ENCODE measurements at places on chromosomes 13 and 19.

DNA sequence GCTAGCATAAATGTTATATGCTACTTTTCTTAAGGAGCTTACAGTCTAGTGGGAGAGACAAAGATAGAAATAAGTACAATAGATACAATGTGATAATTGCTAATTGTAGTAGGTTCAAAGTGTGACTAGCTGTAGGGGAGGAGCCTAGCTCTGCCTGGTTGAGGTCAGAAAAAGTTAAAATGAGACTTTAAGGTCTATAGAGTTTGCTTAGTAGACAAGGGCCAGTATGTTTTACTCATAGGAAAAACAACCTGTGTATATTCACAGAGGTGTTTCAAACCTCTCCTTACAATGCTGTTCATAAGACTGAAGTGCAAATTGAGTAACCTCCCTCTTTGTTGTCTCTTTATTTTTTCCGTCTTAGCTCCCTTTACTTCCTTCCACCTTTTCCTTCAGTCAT lies 56.1 kb downstream of the PDS5B start:
- DNase-seq: no peak

DNA sequence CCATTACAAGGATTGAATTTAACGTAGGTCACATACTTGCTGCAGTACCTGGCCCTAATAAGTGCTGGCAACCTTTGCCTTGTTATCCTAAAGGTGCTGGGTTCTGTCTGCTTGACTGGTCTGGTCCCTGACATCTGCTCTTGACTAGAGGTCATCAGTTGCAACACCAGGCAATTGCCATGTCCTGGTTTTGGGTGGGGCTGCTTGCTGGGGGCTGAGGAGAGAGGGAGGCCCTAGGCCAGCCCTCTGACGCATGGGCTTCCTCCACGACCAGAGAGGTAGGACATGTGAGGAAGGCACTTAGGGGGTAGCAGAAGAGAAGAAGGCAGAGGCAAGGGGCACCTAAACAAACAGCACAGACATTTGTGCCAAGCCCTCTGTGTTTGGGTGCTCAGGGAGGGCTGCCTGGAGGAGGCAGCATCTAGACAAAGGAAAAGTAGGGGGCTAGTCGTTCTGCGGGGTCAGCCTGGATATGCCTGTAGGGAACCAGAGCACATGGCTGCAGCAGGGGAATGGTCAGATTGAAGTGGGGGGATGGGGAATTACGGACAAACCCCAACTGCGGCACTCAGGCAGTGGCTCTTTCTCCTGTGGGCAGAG lies 21.7 kb downstream of the VSTM2B start:
- DNase-seq: no peak

GRCh38 chr19:40266119-40266518 lies 19.0 kb downstream of the AKT2 start:
- no peak for DNase-seq

DNA sequence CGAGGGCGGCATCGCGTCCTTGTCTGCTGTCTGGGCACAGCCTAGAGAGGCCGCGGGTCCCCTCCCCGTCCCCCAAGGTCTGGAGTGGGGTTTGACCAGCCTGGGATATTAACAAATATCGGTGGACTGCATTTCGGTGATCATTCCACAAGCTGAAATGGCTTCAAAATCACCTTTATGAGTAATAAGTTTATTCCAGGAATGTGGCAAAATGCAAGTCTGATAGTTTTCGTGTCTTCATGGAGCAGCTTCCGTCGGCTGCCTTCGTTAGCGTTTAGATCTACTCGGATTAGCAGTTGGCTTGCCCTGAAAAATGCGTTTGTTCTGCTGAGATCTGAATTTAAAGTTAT lies 1.1 kb upstream of the GJA3 start:
- no peak for DNase-seq

DNA sequence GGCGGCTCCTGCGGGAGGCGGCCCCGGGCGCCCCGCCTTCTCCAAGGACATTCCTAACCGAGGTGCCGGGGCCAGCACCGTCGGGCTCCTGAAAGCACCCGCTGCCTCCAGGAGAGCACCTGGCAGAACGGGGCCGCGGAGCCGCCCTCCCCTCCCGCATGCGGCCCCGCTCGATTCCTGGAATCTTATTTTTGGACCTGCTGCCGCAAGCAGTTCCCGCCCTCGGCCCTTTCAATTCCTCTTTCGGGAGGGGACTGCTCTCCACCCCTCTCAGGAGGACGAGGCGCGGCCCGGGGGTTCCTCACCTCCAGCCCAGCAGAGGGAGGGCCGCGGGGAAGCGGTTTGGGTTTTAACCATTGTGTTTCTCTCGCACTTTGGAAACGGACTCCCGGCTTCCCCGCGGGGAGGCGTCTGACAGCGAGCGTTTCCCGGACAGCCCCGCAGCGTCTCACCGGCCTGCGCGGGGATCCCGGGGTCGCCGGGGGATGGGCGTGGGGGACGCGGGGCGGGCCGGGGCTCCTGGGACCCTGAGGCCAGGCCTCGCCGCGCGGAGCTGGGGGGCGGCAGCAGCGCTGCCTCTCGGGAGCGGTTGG lies 849 bp downstream of the GAS6 start:
- peak; percentile 69 for DNase-seq

GRCh38 chr13:37102896-37103295 lies 2.6 kb downstream of the CSNK1A1L start:
- DNase-seq: no peak

DNA sequence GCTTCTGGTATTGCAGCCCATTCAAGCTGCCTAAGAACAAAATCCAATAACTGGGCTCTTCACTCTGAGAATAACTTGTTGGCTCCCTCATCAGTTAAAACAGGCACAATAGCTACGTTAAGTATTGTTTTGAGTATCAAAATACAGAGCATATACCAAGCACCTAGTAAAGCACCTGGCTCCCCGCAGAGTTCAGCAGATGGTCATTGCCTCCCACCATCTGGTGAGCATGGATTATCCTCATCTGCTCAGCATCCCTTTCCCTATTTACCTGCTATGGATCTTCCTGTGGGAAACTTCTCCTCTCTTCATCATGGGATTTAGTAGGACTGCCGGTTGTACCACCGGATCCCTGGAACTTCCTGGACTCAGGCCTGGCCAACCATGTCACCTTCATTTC lies 199.2 kb upstream of the MAB21L1 start:
- no peak for DNase-seq

GRCh38 chr13:39789451-39789850 lies 134.0 kb downstream of the COG6 start:
- DNase-seq: no peak

GRCh38 chr19:7850000-7850813 lies 20.2 kb downstream of the EVI5L start:
- no peak for DNase-seq

DNA sequence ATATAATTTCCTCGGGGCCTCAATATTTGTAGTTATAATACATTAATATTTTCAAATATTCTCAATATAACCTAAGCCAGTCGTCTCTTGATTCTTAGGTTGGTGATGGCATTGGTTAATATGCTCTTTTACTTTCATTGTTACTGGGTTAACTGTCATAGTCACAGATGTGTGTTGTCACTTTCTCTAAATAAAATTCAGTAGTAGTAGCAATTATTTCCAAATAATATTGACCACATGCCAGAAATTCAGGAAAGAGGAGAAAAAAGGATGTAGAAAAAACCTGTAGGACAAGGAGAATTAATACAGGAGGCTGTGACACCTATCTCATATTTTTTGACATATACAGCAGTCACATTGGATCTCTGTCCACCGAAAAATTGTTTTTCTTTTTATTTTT lies 322.7 kb upstream of the SLITRK6 start:
- no peak for DNase-seq

GRCh38 chr19:5321851-5322681 lies 18.5 kb downstream of the PTPRS start:
- DNase-seq: no peak

DNA sequence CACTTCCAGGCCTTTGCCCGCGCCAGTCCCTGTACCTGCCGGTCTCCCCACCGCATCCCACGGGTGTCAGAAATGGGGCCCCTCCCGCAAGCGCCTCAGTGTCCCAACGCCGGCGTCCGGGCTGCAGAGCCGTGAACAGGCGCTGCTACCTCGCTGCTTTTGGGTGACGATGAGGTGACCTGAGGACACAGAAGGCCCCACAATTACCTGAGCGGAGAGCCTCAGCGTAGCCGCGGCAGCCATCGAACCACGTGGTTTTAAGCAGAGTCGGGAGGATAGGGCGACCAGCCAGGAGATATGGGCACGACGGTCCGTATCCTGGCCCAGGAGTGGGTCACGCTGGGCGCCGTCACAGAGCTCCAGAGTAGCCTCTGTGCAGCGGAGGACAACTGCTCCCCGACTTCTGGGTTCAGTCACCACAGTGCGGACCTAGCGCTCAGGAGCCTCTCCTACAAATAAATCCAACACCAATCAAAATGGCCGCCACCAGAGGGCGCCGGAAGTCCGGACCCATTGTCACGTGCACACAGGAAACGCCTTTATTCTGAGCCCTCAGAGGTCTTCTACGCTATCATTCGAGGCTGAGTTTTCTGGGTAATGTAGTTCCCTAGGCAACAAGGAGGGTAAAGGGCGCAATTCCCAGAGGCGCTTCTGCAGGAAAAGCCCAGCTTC lies at the start of gene ZNF814:
Gene ZNF814, minus strand, starts transcription at position 478 of the 672 bp plus-strand sequence. Its CDS starts 235 bp downstream, at position 243.
- peak; percentile 90 for DNase-seq

GRCh38 chr19:45395821-45396617 lies 8.8 kb downstream of the PPP1R13L start:
- no peak for DNase-seq

DNA sequence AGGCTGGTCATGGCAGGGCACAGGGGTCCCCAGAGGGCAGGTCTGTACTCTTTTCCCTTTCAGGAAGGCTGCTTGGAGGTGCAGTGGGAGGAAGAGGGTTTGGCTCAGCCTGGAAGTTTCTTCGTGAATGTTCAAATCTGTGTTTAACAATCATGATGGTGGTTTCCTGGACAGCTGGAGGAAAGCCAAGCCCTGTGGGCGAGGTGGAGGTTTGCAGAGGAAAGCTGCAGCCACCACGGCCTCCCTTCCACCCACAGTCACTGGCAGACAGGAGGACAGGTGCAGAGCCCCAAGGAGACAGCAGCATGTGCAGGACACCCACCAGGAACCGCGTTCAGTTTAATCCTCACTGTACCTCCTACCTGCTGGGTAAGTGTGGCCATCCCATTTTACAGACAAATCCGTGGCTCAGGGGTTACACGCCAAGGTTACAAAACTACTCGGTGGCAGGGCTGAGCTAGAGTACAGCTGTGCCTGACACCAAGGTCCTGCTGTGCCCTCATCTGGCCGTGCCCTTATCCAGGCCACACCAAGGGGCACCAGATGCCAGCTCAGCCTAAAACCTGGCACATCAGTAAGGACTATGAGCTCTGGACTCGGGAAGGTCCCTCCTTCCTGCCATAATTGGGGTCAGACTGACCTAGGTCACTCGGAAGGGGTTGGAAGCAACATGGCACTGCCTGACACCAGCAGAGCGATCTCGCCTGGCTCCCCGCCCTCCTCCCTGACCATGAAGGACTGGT lies 34.1 kb downstream of the SUGP2 start:
- DNase-seq: peak; percentile 81

DNA sequence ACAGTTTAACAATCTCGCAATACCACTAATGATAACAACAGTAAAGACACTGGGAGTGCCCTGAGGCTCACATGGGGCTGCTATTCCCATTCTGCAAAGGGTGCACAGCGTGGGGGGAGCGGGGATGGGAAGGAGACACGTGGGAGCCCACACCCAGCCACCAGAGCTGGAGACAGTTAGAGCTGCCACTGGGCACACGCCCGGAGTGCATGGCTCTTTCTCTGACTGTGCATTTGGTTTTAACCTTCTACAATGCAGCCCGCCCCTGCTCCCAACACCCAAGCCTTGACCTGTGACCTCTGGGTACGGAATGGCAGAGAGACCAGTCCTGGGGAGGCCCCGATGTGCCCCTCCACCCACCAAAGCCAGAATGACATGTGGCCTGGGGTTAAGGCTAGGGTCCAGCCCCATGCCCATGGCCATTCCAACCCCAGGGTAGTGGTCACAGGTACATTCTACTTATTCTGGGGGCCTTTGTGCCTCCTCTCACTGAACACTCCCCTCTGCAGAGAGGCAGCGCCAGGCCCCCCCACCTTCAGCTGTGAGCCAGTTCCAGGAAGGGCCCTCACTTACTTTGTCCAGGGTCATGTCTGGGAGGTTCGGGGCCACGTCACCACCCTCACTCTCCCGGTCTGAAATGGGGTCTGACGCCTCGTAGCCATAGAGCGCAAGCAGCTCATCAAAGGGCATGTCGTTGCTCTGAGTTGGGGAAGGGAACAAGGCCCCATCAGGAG lies 17.1 kb downstream of the MIER2 start:
- DNase-seq: no peak

DNA sequence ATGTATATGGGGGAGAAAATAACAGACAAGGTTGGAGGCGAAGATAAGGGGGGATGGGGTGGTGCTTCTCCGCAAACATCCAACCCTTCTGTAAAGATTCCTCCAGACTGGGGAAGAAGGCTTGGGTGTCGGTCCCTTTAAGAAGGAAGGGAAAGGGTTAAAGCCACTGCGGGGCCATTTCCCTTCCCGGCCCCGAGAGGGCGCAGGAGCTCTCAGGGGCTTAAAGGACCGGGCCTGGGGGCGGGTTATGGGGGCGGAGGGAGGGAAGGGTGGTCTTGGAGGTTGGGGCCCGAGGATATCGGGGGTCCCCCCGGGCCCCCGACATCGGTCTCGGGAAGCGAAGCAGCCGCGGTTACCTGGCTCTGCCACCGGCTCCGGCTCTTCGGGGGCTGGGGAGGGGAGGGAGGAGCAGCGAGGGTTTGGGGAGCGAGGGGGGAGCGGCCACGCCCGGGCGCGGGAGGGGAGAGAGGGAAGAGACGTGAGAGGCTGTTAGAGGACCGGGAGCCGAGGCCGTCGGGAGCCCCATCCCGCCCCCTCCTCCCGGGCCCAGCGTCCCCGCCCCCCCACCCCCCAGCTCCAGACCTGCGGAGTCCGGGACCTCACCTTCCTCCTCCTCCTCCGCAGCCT lies 2.8 kb downstream of the TNNT1 start:
- DNase-seq: peak; percentile 22

GRCh38 chr19:310141-310651 lies 19.0 kb upstream of the PLPP2 start:
- DNase-seq: peak; percentile 83

- no peak for DNase-seq
Observed at GRCh38 chr19:55602104-55603001, 2.3 kb downstream of the ZNF524 start.

GRCh38 chr19:10637894-10638293 lies 12.5 kb downstream of the SLC44A2 start:
- DNase-seq: no peak

- DNase-seq: peak; percentile 34
Observed at GRCh38 chr13:97306645-97307044, 84.5 kb downstream of the MBNL2 start.

- peak; percentile 84 for DNase-seq
Observed at GRCh38 chr19:49056101-49056901, 1.2 kb downstream of the CGB7 start.

- DNase-seq: no peak
Observed at GRCh38 chr19:10116866-10117616, 2.7 kb downstream of the EIF3G start.

- no peak for DNase-seq
Observed at GRCh38 chr13:107961849-107962608, 253.3 kb downstream of the LIG4 start.

- peak; percentile 94 for DNase-seq
Observed at GRCh38 chr19:49808711-49809159, 4.4 kb downstream of the FUZ start.

DNA sequence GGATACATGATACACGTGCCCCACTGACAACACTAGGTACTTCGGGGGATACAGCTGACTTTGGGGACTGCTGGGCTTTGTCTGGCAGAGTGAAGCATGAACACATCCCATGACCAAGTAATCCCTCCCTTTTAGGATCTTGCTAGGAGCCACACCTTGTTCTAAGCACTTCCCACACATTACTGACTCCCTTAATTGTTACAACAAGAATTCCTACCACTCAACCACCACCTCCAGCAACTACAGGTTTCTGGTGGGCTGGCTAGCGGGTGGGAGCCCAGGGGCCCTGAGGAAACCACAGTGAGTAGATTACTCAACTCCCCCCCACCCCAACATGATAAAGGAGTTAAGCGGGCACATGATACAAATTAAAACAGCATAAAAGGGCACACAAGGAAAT lies 7.2 kb upstream of the SLC35E1 start:
- DNase-seq: no peak
